CD4-positive, alpha-beta T cell treated with Interleukin-17A for 1 hour (primary cell): ENCODE measurements at places on chromosomes 2 and 18.
A peak's percentile ranks its signal among the peaks of the same experiment; 100 is the strongest.

DNA sequence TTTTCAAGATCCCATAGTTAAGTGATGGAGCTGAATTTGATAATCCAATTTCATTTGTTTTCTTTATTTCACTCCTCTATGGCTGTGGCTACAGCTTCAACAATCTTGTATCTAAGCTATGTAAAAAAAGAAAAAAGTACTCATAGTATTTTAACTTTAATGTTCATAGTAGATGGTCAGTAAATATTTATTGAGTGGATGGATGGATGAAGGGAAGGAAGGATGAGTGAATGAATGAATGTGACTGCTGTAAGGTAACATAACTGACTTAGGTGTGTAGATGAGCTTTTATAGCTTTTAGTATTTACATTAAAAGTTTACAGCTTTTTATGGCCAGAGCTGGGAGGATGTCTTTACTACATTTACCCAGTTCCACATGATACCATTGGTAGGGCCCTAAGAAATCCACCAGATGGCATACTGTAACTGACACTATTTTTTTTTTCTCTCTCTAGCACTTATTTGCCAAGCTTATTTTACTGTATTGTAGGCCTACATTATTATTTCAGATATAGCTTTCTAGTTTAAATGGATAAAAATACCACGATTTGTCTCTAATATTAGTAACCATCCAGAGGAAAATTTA is 13.4 kb upstream of the HRH4 start:
- DNase-seq: no peak

- DNase-seq: no peak
Observed at GRCh38 chr2:119662297-119662696, 16.7 kb upstream of the TMEM177 start.

- peak; percentile 67 for DNase-seq
Observed at GRCh38 chr2:181178823-181179412, 198.5 kb downstream of the UBE2E3 start.

DNA sequence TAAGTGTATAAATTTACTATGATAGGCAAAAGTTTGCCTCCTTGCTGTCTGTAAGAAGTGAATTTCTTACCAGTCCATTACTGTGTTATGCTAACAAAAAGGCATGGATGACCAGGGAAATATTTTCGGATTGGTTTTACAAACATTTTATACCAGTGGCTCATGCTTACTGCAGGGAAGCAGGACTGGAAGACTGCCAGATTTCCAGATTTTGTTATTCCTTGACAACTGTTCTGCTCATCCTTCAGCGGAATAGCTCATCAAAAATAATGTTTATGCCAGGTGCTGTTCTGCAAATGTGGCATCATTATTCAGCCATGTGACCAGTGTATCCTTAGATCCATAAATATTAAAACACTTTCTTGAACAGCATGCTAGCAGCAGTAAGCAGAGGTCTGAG is 40.4 kb upstream of the NETO1 start:
- no peak for DNase-seq

DNA sequence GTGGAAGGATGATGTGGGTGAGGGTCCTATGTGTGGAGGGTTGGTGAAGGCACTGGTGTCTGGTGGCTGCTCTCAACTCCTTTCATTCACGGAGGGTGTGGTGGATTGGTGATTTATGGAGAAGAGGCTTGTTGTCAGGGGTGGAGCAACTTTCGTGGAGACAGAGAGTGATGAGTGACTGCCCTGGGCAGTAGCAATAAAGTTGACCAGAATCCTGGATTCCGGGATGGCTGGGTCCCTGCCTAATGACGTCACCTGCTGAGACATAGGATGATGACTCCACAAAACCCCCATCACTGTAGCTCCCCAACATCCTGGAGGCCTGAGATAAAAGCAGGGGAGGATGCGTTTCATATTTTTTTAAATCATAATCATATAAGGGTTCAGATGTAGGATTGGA is 193.0 kb downstream of the ACKR3 start:
- no peak for DNase-seq

GRCh38 chr2:200383380-200384110 is 77.1 kb downstream of the SPATS2L start:
- peak; percentile 68 for DNase-seq

DNA sequence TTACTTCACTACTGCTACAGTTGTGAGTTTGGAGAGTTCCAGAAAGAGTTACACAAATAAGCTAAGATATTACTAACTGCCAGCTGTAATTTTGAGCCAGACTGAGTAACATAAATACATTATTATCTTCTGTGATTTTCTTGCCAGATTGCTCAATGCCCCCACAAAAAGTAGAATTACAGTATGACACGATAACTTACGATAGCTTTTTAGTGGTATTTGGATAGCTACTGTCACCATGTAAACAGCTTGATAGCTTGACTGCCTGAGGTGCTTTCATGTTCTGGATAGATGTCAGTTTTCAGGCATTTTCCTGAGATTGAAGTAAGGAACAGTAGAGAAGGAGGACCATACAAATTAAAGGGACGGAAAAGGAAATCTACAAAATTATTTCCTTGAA is 533.3 kb downstream of the SOCS6 start:
- DNase-seq: no peak
